A549 treated with ZK216348 at 1 μM for 4 hours (cell line): ENCODE measurements at places on chromosomes 1 and 21. TPM values are rescaled to one million over a fixed set of nuclear protein-coding genes. Genes with fewer than 3 reads are reported as not detected.

DNM3 gene
- total RNA-seq: 0.15 to 0.79 TPM (median 0.51 TPM) in 5 replicates

SYDE2 gene
- 0.51 to 1.5 TPM (median 1.1 TPM) in 5 replicates for total RNA-seq

TINAGL1 gene
- 0.60 to 1.4 TPM (median 0.86 TPM) in 5 replicates for total RNA-seq

RHEX gene
- total RNA-seq: not detected in 5 replicates

SPATA45 gene
- not detected in 5 replicates for total RNA-seq

CD5L gene
- total RNA-seq: not detected in 5 replicates

GPA33 gene
- total RNA-seq: not detected in 5 replicates

SPRR2F gene
- total RNA-seq: not detected in 5 replicates

REN gene
- not detected in 5 replicates for total RNA-seq

KCNH1 gene
- total RNA-seq: 1.9 to 2.7 TPM (median 2.4 TPM) in 5 replicates

NPHS2 gene
- total RNA-seq: not detected in 5 replicates

ADGRL2 gene
- 7.3 to 10.7 TPM (median 9.2 TPM) in 5 replicates for total RNA-seq

FAAH gene
- 0.65 to 1.5 TPM (median 1.0 TPM) in 5 replicates for total RNA-seq

TMIGD3 gene
- not detected in 5 replicates for total RNA-seq

LMOD1 gene
- total RNA-seq: not detected in 5 replicates

GPR37L1 gene
- total RNA-seq: 0.13 to 0.18 TPM (median 0.15 TPM) in 5 replicates

PROK1 gene
- total RNA-seq: not detected in 5 replicates

OR2L13 gene
- not detected in 5 replicates for total RNA-seq

ARHGEF16 gene
- 2.8 to 6.0 TPM (median 4.5 TPM) in 5 replicates for total RNA-seq

KRTAP10-1 gene
- not detected in 5 replicates for total RNA-seq

ADAMTS4 gene
- 0.02 TPM in 1 of 5 replicates, not detected in the others for total RNA-seq

AIRE gene
- not detected in 5 replicates for total RNA-seq

SRSF10 gene
- 70.2 to 112 TPM (median 95.3 TPM) in 5 replicates for total RNA-seq

BATF3 gene
- 23.1 to 38.2 TPM (median 34.8 TPM) in 5 replicates for total RNA-seq

CELA3A gene
- not detected in 5 replicates for total RNA-seq

PPIAL4G gene
- not detected in 5 replicates for total RNA-seq

ENSA gene
- 133 to 165 TPM (median 137 TPM) in 5 replicates for total RNA-seq

RNU1-2 gene
- total RNA-seq: not detected in 5 replicates

GCSAML gene
- not detected in 5 replicates for total RNA-seq

NKAIN1 gene
- 1.0 to 1.8 TPM (median 1.3 TPM) in 5 replicates for total RNA-seq

HSD3B2 gene
- total RNA-seq: not detected in 5 replicates
